ENCODE measurements at places on chromosomes 7 and 10.
A peak's percentile ranks its signal among the peaks of the same experiment; 100 is the strongest.

DNA sequence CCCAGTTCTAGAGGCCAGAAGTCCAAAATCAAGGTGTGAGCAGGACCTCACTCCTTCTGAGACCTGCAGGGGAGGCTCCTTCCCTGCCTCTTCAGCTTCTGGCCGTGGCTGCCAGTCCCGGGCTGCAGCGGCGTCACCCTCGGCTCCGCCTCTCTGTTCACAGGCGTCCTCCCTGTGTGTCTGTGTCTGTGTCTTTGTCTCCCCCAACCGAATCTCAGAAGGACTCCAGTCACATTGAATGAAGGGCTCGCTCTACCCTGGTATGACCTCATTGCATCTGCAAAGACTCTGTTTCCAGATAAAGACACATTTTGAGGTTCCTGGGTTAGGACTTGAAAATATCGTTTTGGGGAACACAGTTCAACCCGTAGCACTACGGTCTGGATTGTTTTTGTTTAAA is 33.1 kb upstream of the GALNT11 start:
- DNase-seq = no peak

DNA sequence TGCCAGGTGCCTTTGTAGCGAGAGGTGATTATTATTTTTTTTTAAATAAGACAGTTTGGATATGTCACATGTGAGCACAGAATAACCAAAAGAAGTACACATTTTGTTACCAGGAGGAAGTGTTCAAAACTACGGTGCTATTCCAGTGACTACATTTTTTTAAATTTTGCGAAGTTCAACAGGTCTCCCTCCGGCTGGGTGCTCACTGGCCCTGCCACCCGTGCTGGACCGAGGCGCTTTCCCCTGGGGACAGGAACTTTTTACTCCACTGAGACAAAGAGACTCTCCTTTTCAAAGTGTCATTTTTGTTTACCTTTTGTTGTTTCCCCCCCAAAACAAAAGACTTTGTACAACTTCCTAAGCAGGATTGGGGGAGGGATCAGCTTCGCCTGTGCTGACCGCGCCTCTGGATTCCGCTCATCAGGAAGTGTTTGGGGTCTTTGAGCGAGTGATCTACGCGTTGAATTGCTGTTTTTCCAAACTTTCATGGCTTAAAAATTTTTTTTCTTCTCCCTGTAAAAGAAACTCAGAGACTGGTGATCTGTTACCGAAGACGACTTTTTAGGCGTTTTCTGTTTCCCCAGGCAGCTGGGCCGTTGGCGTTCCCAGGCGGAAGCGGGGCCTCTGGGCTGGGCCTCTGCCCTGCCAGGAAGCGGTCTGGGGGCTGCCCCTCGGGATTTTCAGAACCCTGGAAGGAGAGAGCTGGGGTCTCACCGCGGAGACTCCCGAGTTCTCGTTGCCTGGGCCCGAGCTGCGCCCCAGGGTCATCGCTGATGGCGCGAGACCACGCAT is 7.2 kb downstream of the EN2 start:
- DNase-seq = no peak

GRCh38 chr7:116545411-116545993 is 20.7 kb downstream of the CAV1 start:
- DNase-seq = no peak

DNA sequence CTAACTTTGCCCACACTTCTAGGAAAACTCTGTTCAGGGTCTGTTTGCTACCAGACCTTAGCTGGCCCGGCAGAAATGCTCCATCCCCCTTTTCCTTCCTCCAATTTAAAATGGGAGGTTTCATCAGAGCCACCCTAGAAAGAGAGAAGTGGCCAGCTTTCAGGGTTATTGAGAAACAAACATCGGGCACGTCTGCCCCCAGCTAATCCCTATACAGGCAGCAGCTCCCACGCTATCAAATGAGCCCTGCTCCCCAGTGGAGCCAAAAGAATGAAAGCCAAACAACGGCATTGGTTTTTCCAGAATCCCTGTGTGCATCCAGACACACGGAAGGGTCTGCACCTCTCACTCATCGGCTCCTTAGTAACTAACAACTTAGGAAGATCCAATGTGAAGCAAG is 132.5 kb downstream of the GRID1 start:
- DNase-seq = no peak

DNA sequence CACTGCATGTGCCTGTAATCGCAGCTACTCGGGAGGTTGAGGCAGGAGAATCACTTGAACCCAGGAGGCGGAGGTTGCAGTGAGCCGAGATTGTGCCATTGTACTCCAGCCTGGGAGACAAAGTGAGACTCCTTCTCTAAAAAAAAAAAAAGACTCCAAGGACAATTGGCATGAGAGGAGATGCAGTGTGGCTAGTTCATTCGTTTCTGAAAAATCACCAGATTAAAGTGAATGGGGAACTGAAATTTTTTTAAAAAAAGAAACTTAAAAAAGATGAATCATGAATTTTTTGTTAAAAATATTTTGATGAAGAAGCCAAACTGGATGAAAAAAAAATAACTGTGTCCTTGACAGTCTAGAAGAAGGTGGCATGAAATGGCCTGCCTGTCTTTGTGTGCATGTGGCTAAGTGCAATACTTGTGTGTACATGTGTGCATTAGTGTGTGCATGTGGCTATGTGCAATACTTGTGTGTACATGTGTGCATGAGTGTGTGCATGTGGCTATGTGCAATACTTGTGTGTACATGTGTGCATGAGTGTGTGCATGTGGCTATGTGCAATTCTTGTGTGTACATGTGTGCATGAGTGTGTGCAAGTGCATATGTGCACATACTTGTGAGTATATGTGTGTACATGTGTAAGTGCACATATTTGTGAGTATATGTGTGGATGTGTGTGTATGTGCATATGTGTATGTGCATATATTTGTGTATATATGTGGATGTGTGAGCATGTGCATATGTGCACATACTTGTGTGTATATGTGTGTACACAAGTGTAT is 391.7 kb upstream of the KLF6 start:
- DNase-seq = no peak

GRCh38 chr7:42128703-42129102 is 108.3 kb downstream of the GLI3 start:
- peak; percentile 52 for DNase-seq

- DNase-seq = no peak
Observed at GRCh38 chr10:28253169-28253785, 49.6 kb downstream of the MPP7 start.

Measured in vagina (tissue), 2 donors.